ENCODE measurements at places on chromosomes 6 and 20.
A peak's percentile ranks its signal among the peaks of the same experiment; 100 is the strongest.

- DNase-seq, result no peak
Measured at GRCh38 chr6:15472621-15473020, 190.2 kb downstream of the DTNBP1 start.

DNA sequence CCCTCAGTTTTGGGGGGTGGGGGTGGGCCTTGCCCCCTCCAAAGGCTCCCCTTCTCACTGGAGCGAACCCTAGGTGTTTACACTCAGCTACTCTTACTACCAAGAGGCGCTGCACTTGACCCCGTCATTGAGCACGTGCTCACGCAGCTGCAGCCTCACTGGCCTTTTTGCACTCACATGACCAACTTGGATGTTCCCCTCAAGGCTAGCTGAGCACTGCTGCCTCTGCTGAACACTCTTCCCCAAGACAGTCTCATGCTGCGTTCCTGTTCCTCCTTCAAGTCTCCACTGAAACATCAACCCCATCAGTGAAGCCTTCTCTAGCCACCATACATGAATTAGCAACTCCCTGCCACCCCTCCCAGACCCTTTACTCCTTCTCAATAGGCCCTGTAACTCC lies 4.0 kb downstream of the SOD2 start:
- DNase-seq, result no peak

GRCh38 chr20:59525500-59526241 lies 78.7 kb upstream of the PHACTR3 start:
- no peak for DNase-seq

DNA sequence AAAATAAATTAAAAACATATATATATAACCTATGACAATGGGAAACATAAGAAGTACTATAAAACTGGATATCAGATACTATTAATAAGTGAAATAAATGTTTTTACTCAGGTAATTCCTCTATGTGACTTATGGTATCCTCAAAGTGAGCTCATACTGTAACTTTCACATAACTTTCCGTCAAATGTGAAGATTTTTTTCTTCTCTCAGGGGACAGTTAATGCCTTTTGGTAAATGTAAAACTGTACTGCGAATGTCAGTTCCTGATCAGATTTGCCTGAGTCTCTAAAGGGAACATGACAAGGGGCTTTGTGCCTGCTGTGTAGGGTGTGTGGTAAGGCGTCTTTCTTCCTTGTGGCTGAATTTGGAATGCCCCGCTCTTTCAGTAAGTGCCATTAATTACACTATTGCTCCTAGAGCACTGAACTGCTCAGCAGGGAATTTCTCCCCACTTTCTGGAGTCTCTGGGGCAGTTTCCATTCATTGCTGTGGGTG lies 271.8 kb downstream of the PRL start:
- DNase-seq, result no peak

GRCh38 chr20:63139356-63139755 lies 76.6 kb downstream of the YTHDF1 start:
- DNase-seq, result no peak

- peak; percentile 81 for DNase-seq
Measured at GRCh38 chr6:72798196-72798595, 176.3 kb downstream of the KCNQ5 start.

GRCh38 chr6:3159805-3160781 lies 2.7 kb upstream of the TUBB2A start:
- DNase-seq, result peak; percentile 70

- peak; percentile 55 for DNase-seq
Measured at GRCh38 chr6:133973109-133973971, 20.3 kb downstream of the TBPL1 start.

GRCh38 chr6:169722362-169723199 lies 1.7 kb downstream of the PHF10 start:
- peak; percentile 82 for DNase-seq

DNA sequence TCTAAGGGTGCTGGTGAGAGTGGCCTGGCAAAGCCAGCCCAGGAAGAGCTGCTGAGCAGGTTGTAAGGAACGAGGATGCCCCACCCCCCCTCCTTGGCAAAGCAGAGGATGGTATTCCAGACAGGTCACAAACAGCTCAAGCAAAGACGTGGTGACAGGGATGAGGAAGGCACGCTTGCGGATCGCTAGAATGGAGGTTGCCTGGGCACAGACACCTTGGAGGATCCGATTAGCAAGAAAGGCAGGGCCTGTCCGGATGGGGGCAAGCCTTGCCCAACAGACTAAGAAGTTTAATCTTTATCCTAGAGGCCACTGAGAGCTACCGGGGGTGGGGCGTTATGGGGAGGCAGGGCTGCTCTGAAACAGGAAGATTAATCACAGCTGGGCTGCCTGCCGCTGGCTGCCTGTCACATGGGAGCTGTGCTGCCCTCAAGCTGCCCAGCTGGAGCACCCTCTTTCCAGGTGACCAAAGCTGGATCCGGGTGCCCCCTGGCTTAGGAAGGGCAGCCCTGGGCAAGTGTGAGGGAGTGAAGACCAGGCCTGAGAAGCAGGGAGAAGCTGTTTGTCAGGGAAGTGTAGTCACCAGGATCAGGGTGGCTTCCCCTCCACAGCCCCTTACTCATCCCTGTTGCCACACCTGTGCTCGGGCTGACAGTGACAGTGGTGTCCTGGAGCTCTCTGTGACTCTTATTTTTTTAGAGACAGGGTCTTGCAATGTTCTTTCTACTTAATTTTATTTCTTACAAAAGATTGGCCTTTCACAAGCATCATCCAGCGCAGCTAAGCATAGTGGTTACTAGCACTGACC lies 9.1 kb upstream of the MAPK13 start:
- DNase-seq, result peak; percentile 70

GRCh38 chr6:17219098-17219497 lies 62.1 kb upstream of the RBM24 start:
- no peak for DNase-seq

Data from bronchial epithelial cell (primary cell).